ENCODE measurements at places on chromosomes 3 and 15. TPM values are rescaled to one million over a fixed set of nuclear protein-coding genes. Genes with fewer than 3 reads are reported as not detected.

ONECUT1 gene
- polyA plus RNA-seq = 1.2 TPM

RAD18 gene
- polyA plus RNA-seq = 4.7 TPM

ECE2 gene
- polyA plus RNA-seq = 0.42 TPM

CDHR4 gene
- not detected for polyA plus RNA-seq

KBTBD12 gene
- polyA plus RNA-seq = not detected

RBM6 gene
- polyA plus RNA-seq = 177 TPM

HRG gene
- not detected for polyA plus RNA-seq

GOLGA8F gene
- polyA plus RNA-seq = not detected

ADPRH gene
- polyA plus RNA-seq = 0.94 TPM

AHSG gene
- polyA plus RNA-seq = 1.1 TPM

EFCC1 gene
- not detected for polyA plus RNA-seq

OR5H14 gene
- not detected for polyA plus RNA-seq
